ENCODE measurements at places on chromosomes 5 and 9. TPM values are rescaled to one million over a fixed set of nuclear protein-coding genes. Genes with fewer than 3 reads are reported as not detected.

- DNase-seq = no peak
Measured at GRCh38 chr5:82717738-82718137, 359.5 kb downstream of the TMEM167A start.

DNA sequence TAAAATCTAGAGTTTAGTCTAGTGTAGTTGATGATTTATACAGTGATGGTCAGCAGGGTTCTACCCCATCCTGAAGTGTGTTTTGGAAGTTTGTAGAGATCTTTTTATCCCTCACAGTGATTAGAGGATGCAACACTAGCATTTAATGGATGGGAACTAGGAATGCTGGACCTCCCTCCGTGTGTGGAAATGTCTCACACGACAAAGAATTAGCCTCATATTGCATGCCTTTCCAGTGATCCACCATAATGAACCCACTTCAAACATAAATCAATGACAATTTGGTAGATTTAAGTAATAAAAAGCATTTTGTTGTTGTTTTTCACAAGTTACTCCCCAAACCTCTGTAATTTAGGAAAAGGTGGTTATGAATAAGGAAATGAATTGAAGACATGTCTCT is 82.5 kb upstream of the LMNB1 start:
- no peak for DNase-seq

DNA sequence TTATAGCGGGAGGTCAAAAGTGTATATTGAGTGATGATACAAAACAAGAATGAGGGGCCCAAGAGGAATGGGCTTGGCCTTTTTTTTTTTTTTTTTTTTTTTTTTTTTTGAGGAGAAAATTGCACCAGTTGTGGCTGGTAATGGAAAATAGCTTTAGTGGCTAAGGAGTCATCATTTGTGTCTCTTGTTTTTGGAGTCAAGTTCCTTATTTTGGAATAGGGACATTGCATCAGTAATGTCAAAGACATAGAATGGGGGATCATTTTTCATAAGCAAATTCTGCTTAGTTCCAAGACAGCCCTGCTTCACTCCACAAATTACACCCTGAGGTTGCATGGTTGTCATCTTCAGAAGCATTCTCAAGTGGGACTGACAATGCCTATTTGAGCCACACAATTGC is 137.4 kb downstream of the STK32A start:
- DNase-seq = no peak

DNA sequence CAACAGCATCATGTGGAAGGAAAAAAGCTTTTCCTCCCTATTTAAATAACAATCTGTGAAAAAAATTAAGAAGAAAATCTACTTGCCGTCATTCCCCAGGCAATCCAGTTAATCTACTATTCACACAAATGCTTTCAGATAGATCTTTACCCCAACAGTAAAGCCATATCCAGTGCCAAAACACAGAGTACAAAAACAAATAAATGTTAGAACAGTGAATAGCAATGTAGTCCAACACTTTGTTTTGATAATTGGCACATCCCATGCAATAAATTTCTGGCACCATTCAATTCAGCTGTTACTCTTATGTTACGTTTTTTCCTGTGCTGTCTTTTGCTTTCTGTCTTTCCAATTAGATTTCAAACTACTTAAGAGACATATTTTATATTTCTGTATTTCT is 2245.5 kb upstream of the WWC1 start:
- DNase-seq = no peak

GRCh38 chr9:92986176-92987119 is 39.1 kb downstream of the FGD3 start:
- DNase-seq = peak; percentile 72

Gene COQ4
- total RNA-seq = 33.5 TPM

Gene C9
- not detected for total RNA-seq

Measured in activated CD8-positive, alpha-beta T cell treated with anti-CD3 and anti-CD28 coated beads for 36 hours (primary cell).